ENCODE measurements at places on chromosomes 16 and 17.

DNA sequence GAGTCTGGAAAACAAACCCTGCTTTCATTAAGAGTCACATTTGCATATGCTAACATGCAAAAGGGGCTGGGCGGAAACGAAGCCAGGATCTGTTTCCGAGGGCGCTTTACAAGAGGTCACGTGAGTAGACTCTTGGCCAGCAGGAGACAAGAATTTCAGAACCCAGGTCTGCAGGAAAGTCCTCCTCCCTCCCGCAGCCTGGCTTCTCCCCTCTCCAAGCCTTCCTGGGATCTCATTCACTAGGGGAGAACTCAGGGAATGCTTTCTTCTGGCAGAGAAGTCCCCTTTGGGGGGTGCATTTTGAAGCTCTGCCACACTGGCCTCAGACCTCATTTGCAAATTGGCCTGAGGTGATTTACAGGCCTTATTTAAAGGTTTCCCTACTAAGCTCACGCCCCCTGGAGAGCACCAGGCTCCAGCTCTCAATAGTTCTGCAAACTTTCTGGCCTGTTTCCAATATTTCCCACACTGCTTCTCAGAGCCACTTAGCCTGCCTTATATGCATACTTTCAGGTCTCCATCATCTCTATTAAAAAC is 57.2 kb upstream of the CACNG5 start:
- no peak for DNase-seq

- DNase-seq: no peak
Observed at GRCh38 chr17:31433091-31433790, 41.8 kb downstream of the RAB11FIP4 start.

DNA sequence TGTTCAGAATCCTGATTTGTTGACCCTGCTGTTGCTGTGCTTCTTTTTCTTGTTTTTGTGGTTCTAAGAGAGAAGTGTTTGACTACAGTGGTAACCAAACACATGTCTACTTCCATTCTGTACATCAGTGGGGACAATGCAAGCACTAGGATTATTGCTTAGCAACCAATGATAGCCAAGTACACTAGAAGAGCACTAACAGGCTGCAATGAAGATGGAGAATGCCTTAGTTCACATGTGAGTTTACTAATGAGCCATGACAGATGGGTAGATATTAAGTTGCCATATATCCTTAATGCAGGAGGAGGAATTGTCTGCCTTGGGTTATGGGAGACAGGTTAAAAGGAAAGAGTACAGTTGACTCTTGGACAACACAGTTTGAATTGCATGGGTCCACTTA is 8.3 kb downstream of the EFCAB5 start:
- no peak for DNase-seq

- peak; percentile 55 for DNase-seq
Observed at GRCh38 chr16:75116081-75116910, at the start of gene LDHD. Gene LDHD (minus strand): TSS chr16:75116780. CDS start chr16:75116720, 60 bp downstream.

DNA sequence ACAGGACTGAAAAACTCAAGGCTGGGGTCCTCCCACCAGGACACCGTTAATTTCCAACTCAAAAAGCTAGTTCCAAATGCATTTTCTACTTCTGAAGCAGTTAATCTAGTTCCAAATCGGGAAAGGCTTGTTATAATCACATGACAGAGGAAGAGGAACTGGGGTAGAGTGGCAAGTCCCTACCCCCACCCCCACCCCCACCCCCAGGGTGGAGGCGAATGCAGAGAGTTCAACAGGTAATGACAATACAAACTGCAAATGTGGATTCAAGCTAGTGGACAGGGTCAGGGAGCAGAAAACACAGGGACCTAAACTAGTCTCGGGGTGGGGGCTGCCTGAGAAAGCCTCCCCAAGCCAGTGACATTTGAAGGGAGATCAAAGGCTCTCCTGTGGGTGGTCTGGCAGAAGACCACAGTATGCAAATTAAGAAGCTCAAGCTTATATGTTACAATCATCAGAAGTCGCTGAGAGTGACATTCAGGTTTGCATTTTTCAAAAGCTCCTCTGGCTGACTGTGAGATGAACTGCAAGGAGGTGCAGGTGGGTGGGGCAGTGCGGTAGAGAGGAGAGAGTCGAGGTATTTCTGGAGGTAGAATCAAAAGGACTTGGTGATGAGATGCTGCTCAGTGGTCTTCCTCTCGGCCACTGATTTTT is 56.4 kb upstream of the SLC25A19 start:
- no peak for DNase-seq

- DNase-seq: no peak
Observed at GRCh38 chr16:16928532-16929109, 542.1 kb downstream of the XYLT1 start.

- no peak for DNase-seq
Observed at GRCh38 chr17:77916264-77916663, 42.2 kb upstream of the TNRC6C start.

GRCh38 chr17:57782647-57783337 is 37.7 kb upstream of the CCDC182 start:
- DNase-seq: no peak

DNA sequence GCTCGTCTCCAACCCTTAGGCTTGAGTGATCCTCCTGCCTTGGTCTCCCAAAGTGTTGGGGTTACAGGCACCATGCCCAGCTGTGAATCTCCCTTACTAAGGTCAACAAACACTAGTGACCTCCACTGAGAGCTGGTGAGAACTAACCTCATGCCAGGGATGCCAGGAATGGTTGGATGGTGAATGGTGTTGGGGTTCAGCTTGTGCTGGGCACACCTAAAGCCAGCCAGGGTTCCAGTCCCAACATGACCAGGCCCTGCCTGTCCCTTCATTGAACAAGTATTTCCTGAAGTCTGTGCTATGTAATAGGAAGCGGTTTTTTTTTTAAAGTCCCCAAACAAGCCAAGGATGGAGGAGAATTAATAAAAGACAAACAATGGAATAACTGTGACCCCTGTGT is 56.0 kb upstream of the TOB1 start:
- no peak for DNase-seq

- no peak for DNase-seq
Observed at GRCh38 chr16:12311309-12311708, 334.8 kb downstream of the SNX29 start.

DNA sequence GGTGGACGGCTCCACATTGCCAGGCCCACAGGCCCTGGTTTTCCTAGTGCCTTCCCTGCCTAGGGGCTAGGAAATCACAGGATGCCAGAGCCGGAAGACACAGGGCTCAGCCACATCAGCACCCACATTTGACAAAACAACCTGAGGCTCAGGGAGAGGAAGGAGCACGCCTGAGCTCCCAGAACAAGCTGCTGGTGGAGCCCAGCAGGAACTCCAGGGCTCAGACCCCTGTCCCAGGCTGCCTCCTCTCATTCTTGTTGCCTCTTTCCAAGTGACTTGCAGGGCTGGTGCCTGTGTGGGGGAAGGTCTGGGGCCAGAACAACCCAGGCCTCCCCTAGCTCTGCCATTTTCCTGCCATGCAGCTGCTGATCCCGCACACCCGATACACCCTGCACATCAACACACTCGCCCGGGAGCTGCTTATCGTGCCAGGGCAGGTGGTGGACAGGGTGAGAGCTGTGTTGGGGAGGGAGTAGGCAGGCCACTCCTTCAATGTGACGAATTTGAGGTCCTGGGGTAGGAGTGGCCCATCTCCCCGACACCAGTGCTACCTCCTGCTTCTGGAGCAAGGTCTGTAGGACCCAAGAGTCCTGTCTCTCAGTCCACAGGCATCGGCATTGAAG is 7.6 kb downstream of the ALOX15B start:
- DNase-seq: no peak

DNA sequence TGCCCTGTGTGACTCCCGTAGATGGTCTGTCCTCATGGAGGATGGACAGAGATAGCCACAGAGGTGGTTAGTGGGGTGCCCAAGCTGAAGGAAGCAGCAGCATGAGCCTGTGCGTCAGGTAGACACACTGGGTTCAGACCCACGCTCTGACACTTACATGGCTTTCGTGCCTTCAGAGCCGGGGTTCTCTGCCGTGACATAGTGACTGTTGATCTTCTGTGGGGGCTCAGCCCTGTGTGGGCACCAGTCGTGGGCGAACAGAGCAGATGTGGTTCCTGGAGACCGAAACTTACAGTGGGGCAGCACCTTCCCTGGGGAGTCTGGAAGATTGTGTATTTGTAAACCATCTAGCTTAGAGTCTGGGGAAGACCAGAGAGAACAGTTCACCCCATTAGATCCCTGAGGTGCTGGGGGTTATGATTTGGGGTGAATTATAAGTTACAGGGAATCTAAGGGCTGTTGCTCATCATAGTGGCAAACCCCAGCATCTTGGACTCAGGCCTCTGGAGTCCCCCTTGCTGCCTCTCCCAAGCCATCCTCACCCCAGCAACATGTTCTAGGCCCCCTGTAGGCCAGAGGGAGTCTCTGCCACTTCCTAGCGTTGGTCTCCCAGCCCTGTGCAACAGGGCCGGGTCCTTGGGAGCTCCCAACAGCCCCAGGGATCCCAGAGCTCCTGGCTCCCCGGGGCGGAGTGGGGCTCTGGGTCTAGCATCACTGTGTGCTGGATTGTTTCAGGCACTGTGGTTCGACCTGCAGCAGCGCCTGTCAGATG is 28.6 kb downstream of the NECAB2 start:
- no peak for DNase-seq

GRCh38 chr17:44547625-44548267 is 9.5 kb upstream of the FZD2 start:
- no peak for DNase-seq

DNA sequence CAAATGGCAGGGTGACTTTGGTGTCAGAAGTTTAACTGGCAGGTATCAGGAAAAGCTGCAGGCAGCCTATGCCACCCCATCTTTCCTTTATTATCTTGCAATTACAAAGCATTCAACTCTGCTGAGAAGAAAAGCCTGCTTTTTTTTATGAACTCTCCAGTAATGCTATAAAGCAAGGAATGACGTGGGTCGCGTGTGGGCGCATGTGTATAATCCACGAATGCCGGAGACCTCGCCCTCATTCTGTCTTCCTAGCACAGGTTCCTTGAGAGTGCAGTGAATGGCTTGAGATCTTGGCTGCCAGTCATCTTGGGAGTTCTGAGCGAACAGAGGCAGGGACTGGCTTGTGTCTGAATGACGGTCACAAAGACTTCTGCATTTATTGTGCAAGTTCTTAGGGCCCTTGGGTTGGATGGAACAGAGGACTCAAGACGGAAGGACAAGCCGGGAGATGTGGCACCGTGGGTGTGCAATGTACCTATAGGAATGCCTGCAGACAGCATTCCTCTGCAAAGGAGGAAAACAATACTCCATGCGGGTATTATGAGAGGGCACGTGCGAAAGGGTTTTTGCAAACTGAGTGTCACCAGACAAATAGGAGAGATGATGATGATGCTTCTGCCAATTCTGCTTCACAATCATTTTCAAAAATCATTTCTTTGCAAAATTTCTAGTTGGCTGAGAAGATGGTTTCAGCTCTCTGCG is 96.1 kb upstream of the ELAC2 start:
- no peak for DNase-seq

- DNase-seq: no peak
Observed at GRCh38 chr17:40068129-40068581, 5.4 kb downstream of the THRA start.

DNA sequence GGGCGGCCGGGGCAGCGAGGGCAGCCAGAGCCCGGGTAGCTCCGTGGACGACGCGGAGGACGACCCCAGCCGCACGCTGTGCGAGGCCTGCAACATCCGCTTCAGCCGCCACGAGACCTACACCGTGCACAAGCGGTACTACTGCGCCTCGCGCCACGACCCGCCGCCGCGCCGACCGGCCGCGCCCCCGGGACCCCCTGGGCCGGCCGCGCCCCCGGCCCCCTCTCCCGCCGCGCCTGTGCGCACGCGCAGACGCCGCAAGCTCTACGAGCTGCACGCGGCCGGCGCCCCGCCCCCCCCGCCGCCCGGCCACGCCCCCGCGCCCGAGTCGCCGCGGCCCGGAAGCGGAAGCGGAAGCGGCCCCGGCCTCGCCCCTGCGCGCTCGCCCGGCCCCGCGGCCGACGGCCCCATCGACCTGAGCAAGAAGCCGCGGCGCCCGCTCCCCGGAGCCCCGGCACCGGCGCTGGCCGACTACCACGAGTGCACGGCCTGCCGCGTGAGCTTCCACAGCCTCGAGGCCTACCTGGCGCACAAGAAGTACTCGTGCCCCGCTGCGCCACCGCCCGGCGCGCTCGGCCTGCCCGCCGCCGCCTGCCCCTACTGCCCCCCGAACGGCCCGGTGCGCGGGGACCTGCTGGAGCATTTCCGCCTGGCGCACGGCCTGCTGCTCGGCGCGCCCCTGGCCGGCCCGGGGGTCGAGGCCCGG is 36.1 kb upstream of the ZC3H18 start:
- DNase-seq: no peak

DNA sequence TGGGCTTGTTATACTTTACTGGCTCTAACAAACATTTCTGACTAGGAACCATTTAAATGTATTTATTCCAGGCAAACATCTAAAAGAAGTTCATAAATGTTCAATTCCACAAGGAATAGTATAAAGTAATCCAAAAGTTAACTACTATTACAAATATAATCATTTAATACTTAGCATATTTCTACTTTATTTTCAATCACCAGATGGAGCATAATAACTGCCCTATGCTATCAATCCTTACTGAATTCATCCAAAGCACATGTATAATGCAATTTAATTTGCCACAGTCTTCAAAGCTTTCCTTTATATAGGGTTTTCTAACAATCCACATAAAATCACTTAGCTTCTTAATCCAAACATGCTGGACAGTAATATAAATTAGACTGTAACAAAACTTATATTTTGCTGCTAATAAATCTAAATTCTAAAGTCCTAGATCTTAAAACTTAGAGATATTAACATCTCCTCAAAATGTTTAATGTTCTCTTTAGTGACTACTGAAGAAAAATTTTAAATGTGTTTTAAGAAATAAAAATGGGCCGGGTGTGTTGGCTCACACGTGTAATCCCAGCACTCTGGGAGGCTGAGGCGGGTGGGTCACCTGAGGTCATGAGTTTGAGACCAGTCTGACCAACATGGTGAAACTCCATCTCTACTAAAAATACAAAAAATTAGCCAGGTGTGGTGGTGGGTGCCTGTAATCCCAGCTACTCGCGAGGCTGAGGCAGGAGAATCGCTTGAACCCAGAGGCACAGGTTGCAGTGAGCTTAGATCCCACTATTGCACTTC is 5.9 kb downstream of the MEIOB start:
- no peak for DNase-seq

GRCh38 chr17:31489295-31490018 is 98.0 kb downstream of the RAB11FIP4 start:
- no peak for DNase-seq

All from ascending aorta (tissue), 2 donors.